ENCODE measurements at places on chromosomes 2 and 18. TPM values are rescaled to one million over a fixed set of nuclear protein-coding genes. Genes with fewer than 3 reads are reported as not detected.

GRCh38 chr2:68246396-68246795, 5.9 kb downstream of the PPP3R1 start:
- no peaks in the 10 kb centered on the region for H3K27me3 ChIP-seq
- no peak overlapping the region for H3K4me3 ChIP-seq
- DNase-seq: no peak

DNA sequence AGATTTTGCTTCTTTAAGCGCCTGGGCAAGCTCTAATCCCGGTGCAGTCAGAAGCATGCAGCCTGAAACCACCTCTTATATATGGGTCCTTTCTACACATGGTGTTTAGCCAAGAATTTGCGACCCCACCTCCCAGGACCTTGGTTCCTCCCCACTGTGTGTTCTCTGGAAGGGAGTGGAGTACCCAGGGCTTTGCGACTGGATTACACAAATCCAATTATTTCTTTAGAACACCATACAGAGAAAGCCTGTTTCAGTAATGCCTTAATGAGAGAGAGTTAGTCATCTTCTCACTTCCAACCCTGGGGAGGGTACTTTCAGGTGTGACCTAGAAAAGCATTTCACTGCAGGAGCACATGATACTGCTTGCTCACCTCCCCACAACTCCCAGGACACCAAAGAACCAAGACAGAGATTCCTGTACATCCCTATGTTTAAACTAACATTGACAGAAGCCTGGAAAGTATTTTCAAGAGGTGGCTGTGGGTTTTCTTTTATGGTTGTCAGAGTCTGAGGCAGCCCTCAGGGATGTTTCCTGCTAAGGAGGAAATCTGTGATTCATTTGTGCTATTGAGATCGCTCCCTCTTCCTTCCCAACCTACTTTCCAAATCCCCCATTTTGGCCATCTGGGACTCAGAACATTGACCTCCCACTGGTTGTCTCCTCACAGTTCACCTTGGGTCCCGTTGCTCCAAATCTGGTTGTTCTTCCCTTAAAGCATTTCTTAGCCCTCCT, at the start of gene CAPN14:
Gene CAPN14, minus strand, starts transcription at position 51 of the 736 bp plus-strand sequence. CDS start 12,068 bp downstream, outside the sequence.
- no peak for DNase-seq
- no peak within 1 kb of the TSS for H3K4me3 ChIP-seq
- peaks cover 2% of the 10 kb centered on the region for H3K27me3 ChIP-seq
- peaks cover 57% of the 10 kb centered on the region for H3K4me1 ChIP-seq
- H3K36me3 ChIP-seq: no peaks in the 10 kb centered on the region

DNA sequence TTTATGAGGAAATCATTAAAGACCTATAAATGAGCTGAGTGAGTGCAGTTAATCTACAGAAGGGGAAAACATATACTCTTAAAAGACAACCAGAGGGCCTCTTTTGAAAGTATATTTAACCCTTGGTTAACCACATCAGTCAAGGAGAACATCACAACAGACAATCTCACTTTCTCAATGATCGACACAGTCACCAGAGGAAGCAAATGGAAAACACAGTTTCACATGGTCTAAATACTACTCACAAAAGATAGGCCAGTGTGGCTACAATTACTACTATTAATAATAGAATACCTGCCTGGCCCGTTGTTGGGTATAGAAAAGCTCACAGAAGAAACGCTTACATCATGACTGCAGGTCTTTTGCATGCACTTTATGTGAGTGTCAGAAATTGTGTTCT, 426.2 kb downstream of the NCKAP5 start:
- DNase-seq: no peak
- H3K36me3 ChIP-seq: no peaks in the 10 kb centered on the region
- H3K4me1 ChIP-seq: no peaks in the 10 kb centered on the region
- no peak overlapping the region for H3K4me3 ChIP-seq
- H3K27me3 ChIP-seq: no peaks in the 10 kb centered on the region
- no peak overlapping the region for H3K27ac ChIP-seq

The DSC2 gene
- not detected for total RNA-seq

DNA sequence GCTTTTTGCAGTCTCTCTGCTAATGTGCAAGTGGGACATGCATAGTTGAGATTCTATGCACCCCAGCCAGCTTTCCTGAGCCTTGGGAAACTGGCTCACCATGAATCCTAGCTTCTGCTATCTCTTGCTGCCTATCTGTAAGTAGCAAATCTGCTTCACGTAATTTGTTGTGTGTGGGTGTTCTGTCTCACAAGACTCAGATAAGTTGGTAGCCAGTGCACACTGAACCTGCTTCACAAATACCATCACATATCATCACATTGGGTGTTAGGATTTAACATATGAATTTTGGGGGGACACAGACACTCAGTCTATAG, 13.9 kb upstream of the VRK2 start:
- no peak overlapping the region for H3K27ac ChIP-seq
- H3K27me3 ChIP-seq: peaks cover 2% of the 10 kb centered on the region
- H3K36me3 ChIP-seq: no peaks in the 10 kb centered on the region
- no peak for DNase-seq
- no peaks in the 10 kb centered on the region for H3K4me1 ChIP-seq

DNA sequence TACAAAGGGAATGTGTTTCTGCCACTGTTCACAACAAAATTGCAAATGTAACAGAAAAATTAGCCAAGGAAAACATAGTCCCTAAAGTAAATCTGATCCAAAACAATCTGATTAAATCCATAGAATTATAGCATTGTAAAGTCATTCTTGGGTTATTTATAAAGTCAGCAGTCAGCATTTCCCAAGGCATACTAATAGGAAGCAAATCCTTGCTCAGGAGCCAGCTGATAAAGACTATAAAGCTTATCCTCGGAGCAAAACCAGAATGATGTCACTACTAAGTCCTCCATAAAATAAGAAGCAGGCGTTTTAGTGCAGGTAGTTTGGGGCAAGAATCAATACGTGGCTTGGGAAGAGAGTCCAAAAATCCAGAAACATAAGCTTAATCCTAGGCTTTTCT, 67.3 kb upstream of the CSRNP3 start:
- H3K4me3 ChIP-seq: no peak overlapping the region
- no peaks in the 10 kb centered on the region for H3K36me3 ChIP-seq
- H3K27me3 ChIP-seq: peaks cover 18% of the 10 kb centered on the region
- DNase-seq: no peak
- H3K27ac ChIP-seq: no peak overlapping the region

The GCKR gene
- not detected for total RNA-seq

The PIEZO2 gene
- total RNA-seq: not detected

The HOXD13 gene
- not detected for total RNA-seq

The KCNE4 gene
- not detected for total RNA-seq

DNA sequence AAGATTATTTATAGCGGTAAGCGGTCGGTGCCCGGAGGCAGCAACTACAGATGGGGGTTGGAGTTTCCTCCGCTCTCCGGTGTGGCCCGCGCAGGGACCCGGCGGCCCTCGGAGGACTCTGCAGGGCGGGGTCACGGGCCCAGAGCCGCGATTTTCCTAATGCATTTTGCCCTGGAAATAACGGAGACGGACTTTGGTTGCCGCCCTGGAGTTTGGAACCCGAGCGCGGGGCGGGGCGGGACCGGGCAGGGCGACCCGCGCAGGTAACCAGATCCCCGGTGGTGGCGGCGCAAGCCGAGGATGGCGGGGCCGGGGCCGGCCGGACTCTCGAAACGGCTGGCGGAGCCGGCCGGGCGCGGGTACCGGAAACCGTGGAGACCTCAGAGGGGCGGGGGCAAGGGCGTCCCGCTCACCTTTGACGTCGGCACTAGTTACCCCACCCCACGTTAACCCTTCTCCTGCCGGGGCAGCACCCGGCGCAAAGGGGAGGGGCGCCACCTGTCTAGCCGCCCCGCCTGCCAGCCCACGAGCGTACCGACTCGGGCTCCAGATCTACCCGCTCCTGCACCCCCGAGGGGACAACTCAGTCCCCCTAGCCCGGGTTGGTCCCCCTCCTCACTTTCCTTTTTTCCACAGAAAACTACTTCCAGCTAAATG, 2.9 kb downstream of the CYP26B1 start:
- DNase-seq: no peak
- H3K27me3 ChIP-seq: peaks cover 51% of the 10 kb centered on the region
- no peak overlapping the region for H3K4me3 ChIP-seq
- peaks cover 7% of the 10 kb centered on the region for H3K36me3 ChIP-seq

- H3K4me1 ChIP-seq: peaks cover 14% of the 10 kb centered on the region
- no peak overlapping the region for H3K4me3 ChIP-seq
Observed at GRCh38 chr2:239908308-239908707, 116.8 kb downstream of the NDUFA10 start.

The RTP5 gene
- total RNA-seq: 0.30 TPM

DNA sequence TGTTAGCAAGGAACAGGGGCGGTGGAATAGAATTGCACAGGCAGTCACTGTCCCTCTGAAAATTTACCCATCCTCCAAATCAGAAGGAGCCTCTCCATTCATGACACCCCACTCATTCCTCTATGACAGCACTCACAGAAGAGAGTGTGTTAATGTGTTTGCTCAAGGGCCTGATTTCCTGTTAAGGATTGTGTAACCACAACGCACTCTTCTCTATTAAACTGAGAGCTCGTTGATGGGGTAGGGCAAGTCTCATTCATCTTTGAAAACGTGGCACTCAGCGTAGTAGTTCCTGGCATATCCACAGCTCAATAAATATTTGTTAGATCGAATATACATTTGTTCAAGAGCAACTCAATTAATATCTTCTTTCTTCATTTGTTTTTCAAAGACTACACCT, 106.4 kb downstream of the VAPA start:
- H3K4me1 ChIP-seq: peaks cover 8% of the 10 kb centered on the region
- H3K36me3 ChIP-seq: no peaks in the 10 kb centered on the region
- no peak for DNase-seq
- H3K4me3 ChIP-seq: no peak overlapping the region

DNA sequence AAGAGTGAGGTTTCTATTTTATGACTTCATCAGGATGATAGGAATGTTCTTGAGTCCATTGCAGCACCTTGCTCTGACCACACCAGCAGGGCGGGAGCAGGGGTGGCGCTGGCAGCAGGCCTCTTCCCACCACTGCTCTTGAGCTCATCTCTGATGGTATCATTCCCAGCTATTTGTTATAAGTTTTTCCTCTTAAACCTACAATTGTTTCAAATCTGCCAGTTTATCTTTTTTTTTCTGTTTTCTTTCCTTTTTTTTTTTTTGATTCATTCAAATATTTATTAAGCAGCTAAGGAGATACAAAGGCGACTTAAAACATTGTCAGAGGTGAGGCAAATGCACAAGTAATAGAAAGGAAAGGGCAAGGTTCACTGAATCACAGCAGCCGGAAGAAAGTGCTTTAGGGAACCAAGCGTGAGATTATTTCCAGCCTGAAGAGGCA, 28.7 kb downstream of the NIFK start:
- no peak for DNase-seq
- H3K4me3 ChIP-seq: no peak overlapping the region

- H3K36me3 ChIP-seq: no peaks in the 10 kb centered on the region
- peak overlapping the region; percentile 7 for H3K27ac ChIP-seq
Observed at GRCh38 chr2:102083393-102083703, 59.2 kb upstream of the IL1R1 start.

- no peaks in the 10 kb centered on the region for H3K36me3 ChIP-seq
- H3K27me3 ChIP-seq: peaks cover 16% of the 10 kb centered on the region
- DNase-seq: no peak
- no peak overlapping the region for H3K27ac ChIP-seq
- H3K4me3 ChIP-seq: no peak overlapping the region
- no peaks in the 10 kb centered on the region for H3K4me1 ChIP-seq
Observed at GRCh38 chr2:54401554-54401953, 54.6 kb upstream of the SPTBN1 start.

DNA sequence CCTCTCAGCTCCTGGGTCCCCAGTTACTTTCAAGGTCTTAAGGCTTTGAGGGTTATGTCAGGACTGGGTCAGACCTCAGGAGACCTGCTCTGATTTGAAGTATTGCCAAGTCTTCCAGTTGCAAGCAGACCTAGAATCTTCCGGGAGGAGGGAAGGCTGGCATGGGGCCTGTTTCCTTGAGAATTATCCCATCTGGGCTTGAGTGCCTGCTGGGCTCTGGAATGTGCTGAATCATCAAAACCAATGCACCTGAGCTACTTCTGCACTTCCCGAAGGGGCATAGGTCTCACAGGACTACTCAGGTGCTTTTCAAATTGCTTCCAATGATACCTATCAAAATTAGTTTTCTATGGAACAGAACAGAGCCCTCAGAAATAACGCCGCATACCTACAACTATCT, 327.3 kb downstream of the XIRP2 start:
- H3K27ac ChIP-seq: no peak overlapping the region
- DNase-seq: no peak
- no peak overlapping the region for H3K4me3 ChIP-seq
- H3K36me3 ChIP-seq: no peaks in the 10 kb centered on the region

- H3K4me3 ChIP-seq: no peak overlapping the region
- no peak for DNase-seq
- peaks cover 35% of the 10 kb centered on the region for H3K36me3 ChIP-seq
- H3K27ac ChIP-seq: no peak overlapping the region
- no peaks in the 10 kb centered on the region for H3K27me3 ChIP-seq
- peaks cover 42% of the 10 kb centered on the region for H3K4me1 ChIP-seq
Observed at GRCh38 chr2:121547646-121548045, 17.0 kb downstream of the RNU4ATAC start.

GRCh38 chr2:1731963-1732768, 12.1 kb downstream of the PXDN start:
- H3K4me3 ChIP-seq: no peak overlapping the region
- no peaks in the 10 kb centered on the region for H3K27me3 ChIP-seq
- no peak for DNase-seq
- H3K27ac ChIP-seq: no peak overlapping the region

GRCh38 chr2:205054789-205055188, 509.5 kb downstream of the PARD3B start:
- no peak overlapping the region for H3K27ac ChIP-seq
- H3K36me3 ChIP-seq: peaks cover 18% of the 10 kb centered on the region
- peaks cover 29% of the 10 kb centered on the region for H3K4me1 ChIP-seq
- H3K27me3 ChIP-seq: no peaks in the 10 kb centered on the region
- no peak overlapping the region for H3K4me3 ChIP-seq
